Lung (tissue), 17 donors: ENCODE measurements at places on chromosomes 6 and 20.

GRCh38 chr6:26199057-26199772, 112.0 kb downstream of the HFE start:
- DNase-seq: peak; percentile 98

GRCh38 chr6:3724451-3725144, 26.9 kb downstream of the PXDC1 start:
- DNase-seq: no peak

DNA sequence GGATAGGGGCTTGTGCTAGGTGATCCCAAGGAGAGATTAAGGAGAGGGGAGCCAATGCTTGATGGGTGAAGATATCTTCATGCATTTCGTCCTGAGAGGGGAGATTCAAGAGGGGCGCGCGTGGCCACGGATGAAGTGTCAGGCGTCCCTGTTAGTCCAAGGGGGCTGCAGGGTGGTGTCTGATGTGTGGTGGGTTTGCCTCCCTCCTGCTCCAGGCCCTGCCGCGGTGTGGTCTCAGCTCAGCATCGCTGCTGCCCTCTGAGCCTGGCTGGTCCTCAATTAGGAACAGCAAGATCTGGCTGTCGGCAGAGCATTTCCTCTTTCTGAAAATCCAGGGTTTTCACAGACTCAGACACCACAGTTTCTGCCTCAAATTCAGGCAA, 318.0 kb downstream of the THBS2 start:
- DNase-seq: no peak

DNA sequence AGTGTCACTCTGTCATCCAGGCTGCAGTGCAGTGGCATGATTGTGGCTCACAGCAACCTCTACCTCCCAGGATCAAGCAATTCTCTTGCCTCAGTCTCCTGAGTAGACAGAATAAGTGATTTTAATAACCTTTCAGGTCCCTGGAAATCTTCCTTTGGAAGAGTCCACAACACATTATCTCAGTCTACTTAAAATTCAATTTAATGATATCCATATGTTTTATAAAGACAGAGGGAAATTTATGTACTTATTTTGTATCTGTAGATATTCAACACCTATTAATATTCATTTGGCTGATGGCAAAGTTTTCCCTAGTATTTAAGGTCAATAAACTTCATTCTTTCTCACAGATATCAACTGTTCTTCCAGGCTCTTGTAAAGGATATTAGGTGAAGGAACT, 881.4 kb upstream of the GJE1 start:
- DNase-seq: no peak

- DNase-seq: no peak
These were observed 199.8 kb downstream of the NFATC2 start for GRCh38 chr20:51342510-51343236.

GRCh38 chr6:6402591-6402990, 82.1 kb upstream of the F13A1 start:
- no peak for DNase-seq
